ENCODE measurements at places on chromosomes 4 and X. TPM values are rescaled to one million over a fixed set of nuclear protein-coding genes. Genes with fewer than 3 reads are reported as not detected.

BST1 gene
- total RNA-seq = not detected

DCTD gene
- 81.2 TPM for total RNA-seq

SSX2B gene
- not detected for total RNA-seq

POF1B gene
- 4.6 TPM for total RNA-seq

SRPK3 gene
- total RNA-seq = 0.43 TPM

MTMR8 gene
- total RNA-seq = 0.21 TPM

ZBTB49 gene
- total RNA-seq = 5.1 TPM

IL21 gene
- not detected for total RNA-seq

CBR4 gene
- total RNA-seq = 10.9 TPM

DAPP1 gene
- total RNA-seq = 127 TPM

F11 gene
- total RNA-seq = not detected

KLB gene
- not detected for total RNA-seq

DLG3 gene
- total RNA-seq = 11.6 TPM

Data from tracheal epithelial cell (primary cell).